ENCODE measurements at places on chromosomes 1 and 21.

DNA sequence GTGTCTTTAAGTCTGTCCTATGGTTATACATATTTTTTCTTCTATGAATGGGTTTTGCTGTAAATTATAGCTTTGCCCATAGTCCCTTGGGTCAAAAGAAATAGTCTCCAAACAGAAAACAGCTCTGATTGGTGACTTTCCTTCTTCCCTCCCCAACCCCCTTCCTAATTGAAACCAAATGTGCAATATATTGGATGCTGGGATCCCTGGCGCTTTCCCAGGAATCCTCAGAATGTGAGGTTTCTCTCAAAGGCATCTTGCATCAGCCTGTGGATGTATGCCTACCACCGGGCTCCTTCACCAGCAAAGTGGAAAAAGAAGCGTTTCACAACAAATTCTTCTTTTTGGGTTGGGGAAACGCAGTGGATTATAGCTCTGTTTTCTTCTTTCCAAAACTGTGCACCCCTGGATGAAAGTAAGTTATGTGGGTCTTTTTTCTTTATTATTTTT lies at the start of gene DDR2:
Gene DDR2 (plus strand): TSS at position 248 of the 450 bp plus-strand sequence. CDS start 86,600 bp downstream, outside the sequence.
- no peak for DNase-seq

DNA sequence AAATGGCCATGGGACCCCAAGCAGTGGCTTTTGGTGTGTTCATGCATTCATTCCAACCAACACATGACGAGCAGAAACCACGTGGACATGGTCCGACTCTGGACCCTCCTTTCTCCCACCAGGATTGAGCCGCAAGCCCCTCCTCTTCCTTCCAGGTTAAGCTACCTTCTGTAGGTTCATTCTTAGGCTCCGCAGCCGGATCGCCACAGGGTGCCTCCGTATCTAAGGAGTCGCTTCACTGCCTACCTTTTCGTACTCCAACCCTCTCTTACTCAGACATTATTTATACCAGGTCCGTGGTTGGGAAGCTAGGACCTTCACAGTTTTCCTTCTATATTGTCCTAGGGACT lies 63.6 kb downstream of the RHBG start:
- no peak for DNase-seq

DNA sequence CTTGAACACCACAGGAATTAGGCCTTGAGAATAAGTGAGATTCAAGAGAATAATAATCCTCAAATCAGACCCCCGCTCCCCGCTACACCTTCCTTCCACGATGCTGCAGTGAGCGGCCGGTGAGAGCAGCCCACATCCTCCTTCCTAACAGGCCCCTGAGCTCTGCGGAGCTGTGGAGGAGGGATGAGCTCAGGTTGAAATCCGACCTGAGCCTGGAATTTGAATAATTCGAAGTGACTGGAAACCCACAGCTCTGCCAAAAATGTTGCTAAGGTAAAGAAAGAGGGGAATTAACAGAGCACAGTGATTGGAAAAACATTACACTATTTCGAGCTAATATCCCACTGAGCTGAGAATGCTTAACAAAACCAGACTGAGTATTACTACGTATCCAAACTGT lies 90.0 kb downstream of the URB2 start:
- no peak for DNase-seq

GRCh38 chr1:151935154-151935553 lies 25.8 kb upstream of the THEM4 start:
- DNase-seq: no peak

DNA sequence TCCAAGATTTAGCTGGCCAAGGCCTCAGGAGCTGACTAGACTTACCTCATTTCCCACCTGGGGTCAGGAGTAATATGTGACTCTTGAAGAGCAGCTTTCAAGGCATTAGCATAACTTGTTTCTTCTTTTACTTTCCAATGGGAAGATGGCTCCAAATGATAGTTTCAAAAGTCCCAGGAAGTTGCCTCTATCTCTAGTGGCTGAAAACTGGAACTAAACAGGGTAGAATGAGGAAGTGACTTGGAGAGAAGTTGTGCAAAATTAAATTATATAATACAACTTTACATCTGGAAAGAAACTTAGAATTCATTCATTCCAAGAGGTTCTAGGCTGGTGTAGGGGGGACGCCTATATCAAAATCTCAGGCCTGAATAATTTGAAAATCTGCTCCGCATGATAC lies 250.1 kb upstream of the FMN2 start:
- peak; percentile 5 for DNase-seq

DNA sequence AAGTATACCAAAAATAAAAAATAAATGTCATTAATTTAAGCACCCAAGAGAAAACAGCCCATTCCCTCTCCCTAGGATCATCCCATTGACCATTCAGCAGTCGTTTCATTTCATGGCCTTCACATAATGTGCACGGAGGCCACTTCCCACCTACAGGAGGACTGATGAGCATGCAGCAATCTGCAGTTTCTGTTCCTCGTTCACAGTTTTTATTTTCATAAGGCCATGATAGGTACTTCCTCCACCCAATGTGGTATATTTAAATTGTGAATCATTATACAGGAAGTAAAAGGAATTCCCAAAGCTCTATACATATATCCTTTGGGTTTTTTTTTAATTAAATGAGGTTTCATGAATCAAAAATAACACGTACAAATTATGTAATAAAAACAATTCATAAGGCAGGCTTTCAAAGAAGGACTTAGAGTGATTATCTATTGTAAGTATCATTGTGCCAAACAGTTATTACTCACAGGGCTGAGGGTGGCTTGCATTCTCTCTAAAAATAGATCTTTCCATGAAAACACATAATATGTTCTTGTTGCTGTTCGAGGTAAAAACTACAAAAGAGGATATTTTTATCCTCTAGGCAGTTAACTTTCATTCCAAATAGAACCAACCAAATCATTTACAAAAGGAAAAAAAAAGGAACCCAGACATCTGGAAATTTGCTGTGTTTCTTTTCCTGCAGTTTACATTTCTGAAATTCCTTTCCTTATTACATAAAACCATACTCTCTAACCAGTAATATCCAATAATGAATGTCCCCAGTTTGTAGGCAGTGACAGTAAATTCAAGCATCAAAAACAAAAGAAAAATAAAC lies 27.5 kb upstream of the SLC44A3 start:
- peak; percentile 48 for DNase-seq

GRCh38 chr1:188355082-188355481 lies 1526.3 kb downstream of the PLA2G4A start:
- no peak for DNase-seq

- no peak for DNase-seq
Observed at GRCh38 chr1:78269591-78269990, 221.2 kb upstream of the PTGFR start.

- no peak for DNase-seq
Observed at GRCh38 chr1:159980786-159981185, 26.7 kb upstream of the SLAMF9 start.

DNA sequence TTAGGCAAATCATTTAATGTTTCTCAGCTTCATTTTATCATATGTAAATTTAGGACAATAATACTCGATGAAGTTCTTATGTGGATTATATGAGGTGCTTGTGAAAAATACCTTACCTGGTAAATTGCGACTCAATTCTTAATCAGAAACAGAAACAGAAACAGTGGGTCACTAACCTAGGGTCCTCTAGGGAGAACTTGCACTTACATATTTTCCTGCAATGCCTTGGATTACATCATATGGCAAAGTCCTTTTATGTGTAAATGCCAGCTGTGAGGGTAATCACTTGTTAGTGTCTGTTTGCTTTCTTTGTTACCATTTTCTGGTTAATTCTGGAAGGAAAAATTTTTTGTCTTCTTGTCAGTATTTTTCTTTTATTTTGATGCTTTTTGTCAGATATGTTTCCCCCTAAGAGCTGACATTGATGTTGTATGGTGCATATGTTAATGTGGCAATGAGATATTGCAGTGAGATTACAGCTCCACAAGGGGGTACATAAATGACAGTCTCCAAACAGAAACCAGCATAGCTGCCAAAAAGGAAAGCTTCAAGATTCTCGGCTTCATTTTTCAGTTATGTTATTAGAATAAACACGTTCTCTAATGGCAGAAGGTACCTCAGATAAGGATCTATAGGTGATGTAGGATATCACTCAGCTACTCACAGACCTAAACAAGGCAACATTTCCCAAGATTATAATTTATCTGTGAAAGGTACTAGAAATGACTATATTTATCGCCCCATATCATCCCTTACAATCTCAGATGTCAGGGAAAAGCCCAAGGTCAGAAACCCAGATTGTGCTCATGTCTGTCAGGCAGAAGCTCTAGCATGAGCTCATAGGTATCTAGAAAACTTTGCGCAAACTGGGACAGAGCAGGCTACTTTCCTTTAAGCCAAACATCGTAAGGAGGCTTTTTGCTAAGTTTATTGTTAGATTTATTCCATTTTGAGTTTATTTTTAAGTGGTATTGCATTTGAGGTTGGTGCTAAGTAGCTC lies 119.9 kb downstream of the FASLG start:
- no peak for DNase-seq

DNA sequence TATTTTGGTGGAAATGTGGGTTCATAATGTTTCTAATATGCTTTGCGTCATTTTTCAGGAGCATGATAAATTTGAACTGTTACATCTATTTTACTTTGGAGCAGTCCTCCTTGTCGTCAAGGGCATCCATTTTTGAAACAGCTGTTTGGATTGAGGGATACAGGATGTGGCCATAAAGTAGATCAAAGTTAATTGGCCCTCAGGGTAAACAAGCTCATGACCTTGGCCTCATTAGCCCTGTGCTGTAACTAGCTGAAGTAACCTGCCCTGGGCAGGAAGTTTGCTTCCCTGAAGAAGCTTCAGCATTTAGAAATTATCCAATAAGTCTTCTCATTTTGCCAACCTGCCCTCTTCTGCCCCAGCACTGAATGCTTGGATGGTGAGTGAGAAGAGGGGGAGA lies 24.8 kb upstream of the RGL1 start:
- no peak for DNase-seq

GRCh38 chr1:229102741-229103391 lies 168.0 kb upstream of the RAB4A start:
- DNase-seq: no peak

GRCh38 chr1:200410566-200410878 lies 686 bp upstream of the ZNF281 start:
- peak; percentile 36 for DNase-seq

- DNase-seq: no peak
Observed at GRCh38 chr1:5709976-5710375, 282.2 kb downstream of the NPHP4 start.

GRCh38 chr1:221164029-221164428 lies 284.8 kb downstream of the HLX start:
- DNase-seq: no peak

DNA sequence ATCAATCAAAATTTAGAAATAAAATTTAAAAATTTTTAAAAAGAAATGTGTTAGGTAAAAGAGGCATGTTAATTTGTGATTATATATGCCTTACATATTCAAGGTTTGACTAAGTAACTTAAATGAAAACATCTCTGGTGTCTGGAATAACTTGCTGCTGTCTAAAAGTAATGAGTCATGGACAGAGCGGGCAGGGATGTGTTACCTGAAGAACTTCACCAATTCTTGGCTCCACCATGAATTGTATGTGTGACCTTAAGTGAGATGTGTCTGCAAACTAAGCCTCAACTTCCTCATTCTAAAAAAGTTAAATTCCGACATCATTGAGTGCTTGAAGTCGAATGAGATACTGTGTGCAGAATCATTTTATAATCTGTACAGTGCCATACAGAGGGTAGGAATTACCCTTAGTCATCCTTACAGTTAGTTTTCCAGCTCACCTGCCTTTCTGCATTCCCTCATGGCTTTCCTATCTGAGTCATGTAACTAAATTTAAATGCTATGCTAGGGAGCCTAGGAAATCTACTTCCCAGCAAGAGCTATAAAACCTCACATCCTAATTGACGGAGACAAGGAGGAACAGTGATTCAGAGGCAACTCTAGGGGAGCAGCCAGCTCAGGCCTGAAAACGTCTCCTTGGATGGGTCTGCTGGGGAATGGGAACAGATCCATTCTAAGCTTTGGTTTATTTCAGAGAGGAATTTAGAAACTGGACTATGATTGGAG lies 100.7 kb upstream of the TSPAN2 start:
- no peak for DNase-seq

DNA sequence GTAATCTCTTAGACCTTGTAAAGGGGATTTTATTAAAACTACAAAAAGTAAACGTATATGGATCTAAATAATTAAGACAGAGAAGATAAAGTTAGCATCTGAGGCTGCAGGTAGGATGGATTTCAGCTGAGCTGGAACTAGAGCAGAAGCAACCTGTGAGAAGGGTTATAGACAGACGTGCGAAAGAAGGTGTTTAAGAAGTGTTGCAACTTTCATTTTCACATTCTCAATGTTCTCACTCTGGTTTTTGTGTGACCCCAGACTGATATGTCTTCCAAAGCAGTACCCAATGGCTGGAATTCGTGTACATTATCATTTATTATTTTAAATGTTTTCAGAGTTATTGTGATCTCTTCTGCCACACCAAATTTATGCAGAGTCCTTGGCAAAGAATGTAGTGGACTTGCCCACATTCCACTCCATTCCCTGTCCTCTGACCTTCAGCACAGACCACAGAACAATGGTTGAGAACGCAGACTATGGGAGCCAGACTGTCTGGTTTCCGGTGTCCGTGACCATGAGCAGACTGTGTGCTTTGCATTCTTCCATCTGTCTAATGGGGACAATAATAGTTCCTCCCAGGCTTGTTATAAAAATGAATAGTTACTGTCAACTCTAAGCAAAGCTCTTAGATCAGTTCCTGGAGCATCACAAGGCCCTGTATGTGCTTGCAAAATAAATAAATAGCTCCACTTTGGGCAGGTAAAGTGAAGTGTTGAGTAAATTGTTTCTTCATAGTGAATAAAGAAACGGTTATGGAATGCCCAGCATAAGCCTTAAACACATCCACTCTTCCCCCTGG lies 140.6 kb upstream of the SAMSN1 start:
- no peak for DNase-seq

- DNase-seq: no peak
Observed at GRCh38 chr1:231670755-231671154, 44.2 kb downstream of the DISC1 start.

- DNase-seq: no peak
Observed at GRCh38 chr1:185920602-185921001, 186.4 kb downstream of the HMCN1 start.

GRCh38 chr1:183936791-183937190 lies 100.7 kb downstream of the COLGALT2 start:
- no peak for DNase-seq

DNA sequence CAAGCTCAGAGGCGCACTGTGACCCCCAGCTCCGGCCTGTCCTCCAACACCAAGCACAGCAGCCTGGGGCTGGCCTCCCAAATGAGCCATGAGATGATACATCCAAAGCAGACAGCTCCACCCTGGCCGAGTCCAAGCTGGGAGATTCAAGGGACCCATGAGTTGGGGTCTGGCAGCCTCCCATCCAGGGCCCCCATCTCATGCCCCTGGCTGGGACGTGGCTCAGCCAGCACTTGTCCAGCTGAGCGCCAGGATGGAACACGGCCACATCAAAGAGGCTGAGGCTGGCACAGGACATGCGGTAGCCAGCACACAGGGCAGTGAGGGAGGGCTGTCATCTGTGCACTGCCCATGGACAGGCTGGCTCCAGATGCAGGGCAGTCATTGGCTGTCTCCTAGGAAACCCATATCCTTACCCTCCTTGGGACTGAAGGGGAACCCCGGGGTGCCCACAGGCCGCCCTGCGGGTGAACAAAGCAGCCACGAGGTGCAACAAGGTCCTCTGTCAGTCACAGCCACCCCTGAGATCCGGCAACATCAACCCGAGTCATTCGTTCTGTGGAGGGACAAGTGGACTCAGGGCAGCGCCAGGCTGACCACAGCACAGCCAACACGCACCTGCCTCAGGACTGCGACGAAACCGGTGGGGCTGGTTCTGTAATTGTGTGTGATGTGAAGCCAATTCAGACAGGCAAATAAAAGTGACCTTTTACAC lies 29.1 kb downstream of the SLC19A1 start:
- DNase-seq: no peak

Data from AML-193 (cell line).